ENCODE measurements at places on chromosomes 6 and 20. TPM values are rescaled to one million over a fixed set of nuclear protein-coding genes. Genes with fewer than 3 reads are reported as not detected.

DNA sequence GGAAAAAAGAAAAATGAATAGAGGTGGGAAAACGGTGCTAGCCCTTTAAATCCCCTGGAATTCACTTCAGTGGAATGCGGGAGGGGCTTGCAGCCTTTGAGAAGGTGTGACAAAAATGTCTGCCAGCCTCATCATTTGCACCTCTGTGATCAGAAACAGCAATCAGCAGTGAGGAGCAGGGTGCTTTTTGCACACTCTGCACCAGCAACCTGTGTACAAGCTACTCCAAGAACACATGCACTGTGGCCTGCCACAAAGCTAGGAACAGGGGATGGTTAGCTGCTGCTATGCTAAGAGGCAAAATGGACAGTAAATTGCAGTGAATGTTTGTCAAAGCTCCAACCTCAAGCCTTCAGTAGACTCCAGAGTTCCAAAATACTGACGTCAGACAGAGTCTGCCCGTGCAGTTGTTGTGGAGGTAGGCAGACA is 29.7 kb downstream of the GINS1 start:
- DNase-seq: no peak

- no peak for DNase-seq
Measured at GRCh38 chr6:167291623-167292300, 647 bp downstream of the UNC93A start.

GRCh38 chr6:1250489-1251197 is 61.3 kb upstream of the FOXQ1 start:
- DNase-seq: no peak

DNA sequence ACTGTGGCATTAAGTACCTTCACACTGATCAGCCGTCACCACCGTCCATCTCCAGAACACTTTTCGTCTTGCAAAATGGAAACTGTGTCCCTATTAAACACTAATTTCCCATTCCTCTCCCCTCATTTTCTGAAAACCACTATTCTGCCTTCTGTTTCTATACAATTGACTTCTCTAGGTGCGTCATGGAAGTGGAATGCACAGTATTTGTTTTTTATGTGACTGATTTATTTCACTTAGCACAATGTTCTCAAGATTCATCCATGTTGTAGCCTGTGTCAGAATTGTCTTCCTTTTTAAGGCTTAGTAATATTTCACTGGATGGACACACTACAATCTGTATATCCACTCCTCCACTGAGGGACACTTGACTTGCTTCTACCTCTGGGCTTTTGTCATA is 53.8 kb upstream of the PDE10A start:
- no peak for DNase-seq

The RIPOR3 gene
- total RNA-seq: 0.41 TPM

The CUL9 gene
- 32.8 TPM for total RNA-seq

GRCh38 chr20:23116311-23117089 is 30.4 kb upstream of the CD93 start:
- no peak for DNase-seq
